ENCODE measurements at places on chromosomes 1 and 21.

GRCh38 chr1:156896490-156897033, 3.0 kb downstream of the PEAR1 start:
- no peak for DNase-seq

DNA sequence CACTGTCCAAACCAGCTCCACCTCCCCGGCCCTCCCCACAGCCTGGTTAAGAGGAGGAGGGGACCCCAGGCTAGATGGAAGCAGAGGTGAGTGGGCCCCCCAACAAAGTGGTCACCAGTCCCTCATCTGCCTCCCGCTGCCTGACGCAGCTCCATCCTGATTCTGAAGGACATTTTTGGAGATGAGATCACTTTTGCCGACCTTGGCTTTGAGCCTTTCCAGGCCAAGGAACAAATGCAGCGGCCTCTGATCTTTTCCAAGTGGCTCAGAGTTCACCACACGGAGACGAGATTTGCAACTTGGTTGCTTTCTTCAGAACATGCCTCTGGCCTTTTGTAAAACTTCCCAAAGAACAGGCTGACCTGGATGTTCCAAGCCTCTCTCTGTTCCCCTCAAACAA, 223.1 kb downstream of the NPHP4 start:
- DNase-seq: no peak

- DNase-seq: no peak
Observed at GRCh38 chr21:38965910-38966504, 160.3 kb downstream of the ETS2 start.

DNA sequence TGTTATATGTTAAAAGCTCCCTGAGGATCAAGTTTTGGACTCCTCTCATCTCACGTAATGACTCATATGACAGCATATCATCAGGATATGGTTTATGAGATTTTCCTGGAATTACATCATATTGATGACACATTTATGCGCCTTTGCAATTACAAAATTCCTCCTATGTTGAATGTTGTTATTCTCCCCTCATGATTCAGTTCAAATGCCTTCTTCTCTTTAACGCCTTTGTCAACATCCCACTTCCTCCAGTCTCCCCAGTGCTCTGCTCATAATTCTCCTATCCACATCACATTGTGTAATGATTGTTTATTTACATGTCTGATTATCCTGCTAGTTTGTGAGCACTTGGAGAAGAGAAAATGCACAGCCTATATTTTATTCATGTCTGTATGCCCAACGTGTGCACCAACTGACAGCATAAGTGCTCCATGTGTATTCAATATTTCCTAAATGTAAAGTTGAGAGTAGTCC, 80.9 kb upstream of the BACH1 start:
- no peak for DNase-seq

GRCh38 chr1:55150880-55151588, 64.1 kb downstream of the USP24 start:
- DNase-seq: no peak

DNA sequence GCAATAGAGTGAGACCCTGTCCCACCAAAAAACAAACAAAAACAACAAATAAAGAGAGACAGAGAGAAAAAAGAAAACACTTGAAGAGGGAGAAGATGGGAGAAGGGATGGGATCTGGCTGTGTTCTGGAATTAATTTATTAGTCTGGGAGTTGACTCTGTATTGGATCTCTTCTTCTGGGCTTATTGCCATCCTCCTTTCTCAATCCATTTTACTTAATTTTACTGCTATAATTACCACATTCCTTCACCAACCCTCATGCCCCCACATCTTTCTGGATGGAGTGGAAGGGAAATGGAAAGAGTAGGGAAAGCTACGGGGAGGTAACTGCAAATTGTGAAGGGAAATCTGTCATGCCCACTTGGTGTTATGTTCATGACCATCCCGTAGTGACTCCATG, 42.9 kb downstream of the FMN2 start:
- no peak for DNase-seq

GRCh38 chr1:75672528-75673393, 51.7 kb upstream of the ACADM start:
- peak; percentile 31 for DNase-seq

- no peak for DNase-seq
Observed at GRCh38 chr1:63833363-63834119, 59.7 kb downstream of the ROR1 start.

- DNase-seq: no peak
Observed at GRCh38 chr1:189007824-189008223, 1469.8 kb downstream of the BRINP3 start.

DNA sequence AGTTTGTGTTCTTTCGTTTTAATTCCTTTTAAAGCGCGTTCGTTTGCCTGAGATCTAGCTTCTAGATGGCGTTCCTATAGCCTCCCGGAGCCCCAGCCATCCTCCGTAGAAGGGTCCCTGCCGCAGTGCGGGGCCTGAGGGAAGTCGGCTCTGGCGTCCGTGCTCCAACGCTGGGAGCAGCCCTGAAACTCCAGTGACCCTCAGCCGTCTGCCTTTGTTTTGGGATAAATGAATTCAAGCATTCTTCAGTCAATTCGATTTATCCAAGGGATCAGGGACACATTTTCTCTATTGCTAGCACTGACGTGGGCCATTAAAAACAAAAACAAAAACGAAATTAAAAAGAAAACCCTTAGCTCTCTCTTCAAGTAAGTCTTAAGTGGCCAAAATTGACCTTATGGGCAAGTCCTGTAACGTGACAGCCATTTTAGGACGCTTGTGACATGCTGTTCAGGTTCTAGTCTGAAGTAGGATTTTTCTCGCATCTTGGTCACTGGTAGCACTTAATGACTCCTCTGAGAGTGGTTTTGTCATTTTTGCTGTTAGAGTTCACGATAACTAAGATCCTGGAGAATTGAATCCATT, 742 bp upstream of the HSPA13 start:
- no peak for DNase-seq

DNA sequence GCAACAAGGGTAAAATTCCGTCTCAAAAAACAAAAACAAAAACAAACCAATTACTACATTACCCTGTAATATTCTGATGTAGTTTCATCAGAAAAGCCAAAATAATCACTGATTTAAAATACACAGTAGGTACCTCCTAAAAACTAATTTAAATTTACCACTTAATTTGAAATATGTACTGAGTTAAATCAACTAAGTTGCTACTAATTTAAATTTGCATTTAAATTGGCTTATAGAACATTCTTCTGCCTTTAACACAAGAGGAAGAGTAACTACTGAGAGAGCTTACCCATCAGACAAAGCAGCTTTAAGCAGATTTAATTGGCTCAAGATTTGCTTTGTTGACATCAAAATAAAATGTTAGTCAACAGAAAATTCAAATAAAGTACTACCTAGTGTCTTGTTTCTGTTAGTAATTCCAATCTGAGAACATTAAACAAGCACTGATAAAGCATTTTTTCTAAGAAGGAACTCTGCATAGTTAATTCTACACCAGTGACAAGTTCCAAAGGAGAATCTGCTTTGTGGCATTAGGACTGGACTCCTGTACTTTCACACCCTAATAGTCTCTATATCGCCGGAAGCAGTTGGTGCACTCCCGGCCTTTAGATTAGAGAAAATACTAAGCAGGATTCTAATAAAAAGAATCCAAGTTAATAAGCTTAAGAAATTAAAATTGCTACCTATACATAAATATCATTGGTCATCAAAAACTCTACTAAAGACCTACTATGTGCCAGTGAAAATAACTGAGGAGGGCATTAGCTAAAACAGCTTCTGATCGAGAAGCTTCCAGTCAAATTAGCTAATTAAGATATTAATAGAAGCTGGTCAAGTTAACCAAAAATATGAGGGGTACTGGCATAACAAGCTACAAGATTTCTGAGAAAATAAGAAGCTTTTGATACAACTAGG, 8.4 kb downstream of the LUZP1 start:
- DNase-seq: no peak

- no peak for DNase-seq
Observed at GRCh38 chr1:238491265-238491664, 600.5 kb upstream of the ZP4 start.

DNA sequence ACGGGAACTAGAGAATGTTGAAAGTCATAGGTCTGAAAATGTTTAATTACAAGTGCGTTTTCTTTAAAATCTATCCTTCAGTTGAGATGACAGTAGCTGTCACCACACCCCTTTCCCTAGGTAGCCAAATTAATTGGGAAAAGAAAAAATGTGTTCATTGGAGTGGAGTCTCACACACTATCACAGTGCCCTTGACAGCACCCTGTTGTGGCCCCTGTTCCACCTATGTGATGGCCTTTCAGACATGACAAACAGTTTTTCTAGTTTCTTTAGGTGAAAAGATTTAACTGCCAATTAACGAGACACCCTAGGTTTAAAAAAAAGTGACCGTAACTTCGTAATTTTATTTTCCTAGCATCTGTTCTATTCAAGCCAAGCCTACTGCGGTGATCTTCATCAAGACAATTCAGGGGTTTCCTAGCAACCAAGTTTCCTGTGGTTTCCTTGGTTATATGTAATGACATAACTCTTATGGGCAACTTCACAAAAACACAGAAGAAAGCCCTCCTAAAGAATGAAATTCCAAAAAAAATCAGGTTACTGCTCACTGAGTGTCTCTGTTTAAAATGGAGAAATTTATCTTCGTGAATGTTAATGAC, 298.3 kb downstream of the PDE4B start:
- no peak for DNase-seq

- DNase-seq: no peak
Observed at GRCh38 chr1:223039990-223040389, 103.1 kb downstream of the TLR5 start.

DNA sequence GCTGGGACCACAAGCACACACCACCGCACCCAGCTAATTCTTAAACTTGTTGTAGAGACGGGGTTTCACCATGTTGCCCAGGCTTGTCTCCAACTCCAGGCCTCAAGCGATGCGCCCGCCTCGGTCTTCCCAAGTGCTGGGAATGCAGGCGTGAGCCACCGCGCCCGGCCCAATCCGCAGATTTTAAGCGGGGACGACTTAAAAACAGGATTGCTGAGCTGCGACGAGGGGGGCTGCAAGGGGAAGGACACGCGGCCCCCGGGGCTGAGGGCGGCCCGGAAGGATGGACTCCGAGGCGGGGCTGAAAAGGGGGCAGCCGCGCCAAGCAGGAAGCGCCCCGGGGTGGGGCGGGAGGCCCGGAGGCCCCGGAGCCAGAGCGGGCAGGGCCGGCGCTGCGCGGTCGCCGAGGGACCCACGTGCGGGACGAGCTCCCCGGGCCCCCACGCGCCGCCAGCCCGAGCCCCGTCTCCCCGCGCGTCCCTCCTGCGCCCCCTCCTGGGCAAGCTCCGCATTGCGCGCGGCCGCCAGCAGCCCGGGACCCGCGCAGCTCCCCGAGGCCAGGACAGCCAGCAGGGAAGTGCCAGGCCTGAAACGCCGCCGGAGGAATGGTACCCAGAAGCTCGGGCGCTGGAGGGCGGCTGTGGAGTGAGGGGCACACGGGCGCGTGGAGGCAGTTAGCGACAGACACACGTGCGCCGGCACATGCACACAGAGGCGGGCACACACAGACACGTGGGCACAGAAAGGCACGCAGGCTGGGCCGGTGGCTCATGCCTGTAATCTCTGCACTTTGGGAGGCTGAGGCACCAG, 5.5 kb upstream of the PRKCZ start:
- DNase-seq: no peak

DNA sequence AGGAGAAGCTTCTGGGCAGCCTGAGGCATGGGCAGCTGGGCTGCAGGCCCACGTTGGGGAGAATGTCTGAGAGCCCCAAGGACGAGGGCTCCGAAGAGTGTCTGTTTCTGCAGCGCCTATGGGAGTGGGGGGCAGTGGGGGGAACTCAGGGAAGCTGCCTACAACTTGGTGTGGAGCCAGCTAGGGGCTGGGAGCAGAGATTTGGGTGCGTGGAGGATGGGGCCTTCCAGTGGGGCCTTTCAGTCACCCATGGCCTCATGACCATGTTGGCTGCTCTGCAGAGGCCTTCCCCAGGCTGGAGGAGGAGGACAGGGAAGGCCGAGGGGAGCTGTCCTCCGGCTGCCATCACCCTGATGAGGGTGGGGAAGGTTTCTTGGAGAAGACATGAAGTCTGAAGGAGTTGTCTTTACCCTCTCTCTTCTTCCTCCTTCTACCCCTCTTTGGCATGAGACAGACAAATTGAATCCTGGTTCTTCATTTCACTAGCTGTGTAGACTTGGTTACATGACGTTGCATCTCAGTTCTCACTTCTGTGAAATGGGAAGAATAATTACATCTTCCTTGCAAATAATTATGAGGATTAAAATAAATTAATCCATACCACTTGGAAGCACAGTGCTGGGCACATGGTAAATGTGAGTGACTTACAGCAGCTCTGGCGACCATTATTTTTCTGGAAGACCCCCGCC, 8.3 kb downstream of the PPFIA4 start:
- no peak for DNase-seq

DNA sequence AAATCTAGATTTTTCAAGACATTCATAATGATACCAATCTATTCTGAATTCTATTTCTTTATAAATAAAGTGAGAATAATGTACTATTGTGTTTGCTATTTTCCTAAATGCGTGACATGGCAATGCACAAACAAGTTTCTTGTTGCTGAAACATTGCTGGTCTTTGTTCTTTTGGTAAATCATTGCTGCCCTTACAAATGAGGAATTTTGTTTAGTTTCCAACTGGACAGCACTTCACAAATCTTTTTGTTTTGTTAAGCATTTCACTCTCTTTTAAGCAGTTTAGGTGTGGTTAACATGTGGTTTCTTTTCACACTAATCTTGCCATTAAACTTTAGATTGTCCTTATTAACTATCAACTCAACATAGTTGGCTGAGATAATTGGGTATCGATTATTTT, 94.6 kb downstream of the LRRC7 start:
- no peak for DNase-seq

All from iPS DF 6.9 (cell line).